ENCODE measurements at places on chromosomes 16 and 17.

- DNase-seq = no peak
Observed at GRCh38 chr16:2857451-2858244, at the start of gene PRSS22. TSS of gene PRSS22 (minus strand) at chr16:2858170. CDS start at chr16:2858104, 66 bp downstream.

GRCh38 chr16:74052016-74052415, 244.6 kb upstream of the PSMD7 start:
- no peak for DNase-seq

GRCh38 chr16:88472637-88473205, 19.6 kb downstream of the ZFPM1 start:
- no peak for DNase-seq

GRCh38 chr17:82419540-82419939, 1.2 kb upstream of the OGFOD3 start:
- DNase-seq = no peak

DNA sequence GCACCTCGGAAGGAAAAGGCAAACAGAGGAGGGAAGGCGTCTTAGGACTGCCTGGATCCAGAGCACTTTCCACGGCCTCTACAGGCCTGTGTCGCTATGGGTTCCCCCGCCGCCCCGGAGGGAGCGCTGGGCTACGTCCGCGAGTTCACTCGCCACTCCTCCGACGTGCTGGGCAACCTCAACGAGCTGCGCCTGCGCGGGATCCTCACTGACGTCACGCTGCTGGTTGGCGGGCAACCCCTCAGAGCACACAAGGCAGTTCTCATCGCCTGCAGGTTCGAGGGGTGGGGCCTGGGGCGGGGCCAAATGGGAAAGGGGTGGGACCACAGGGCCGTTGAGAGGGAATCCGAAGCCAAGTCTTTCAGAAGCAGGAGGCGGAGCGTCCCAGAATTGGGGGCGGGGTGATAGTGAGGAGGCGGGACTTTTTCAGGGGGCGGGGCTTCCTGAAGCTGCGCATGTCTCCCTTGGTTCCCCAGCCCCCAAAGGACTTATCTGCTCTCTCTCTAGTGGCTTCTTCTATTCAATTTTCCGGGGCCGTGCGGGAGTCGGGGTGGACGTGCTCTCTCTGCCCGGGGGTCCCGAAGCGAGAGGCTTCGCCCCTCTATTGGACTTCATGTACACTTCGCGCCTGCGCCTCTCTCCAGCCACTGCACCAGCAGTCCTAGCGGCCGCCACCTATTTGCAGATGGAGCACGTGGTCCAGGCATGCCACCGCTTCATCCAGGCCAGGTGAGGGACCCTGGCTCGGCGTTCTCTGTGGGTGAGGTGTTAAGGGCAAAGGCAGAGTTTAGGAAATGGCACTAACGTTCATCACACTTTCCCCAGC, 939 bp downstream of the BCL6B start:
- no peak for DNase-seq

DNA sequence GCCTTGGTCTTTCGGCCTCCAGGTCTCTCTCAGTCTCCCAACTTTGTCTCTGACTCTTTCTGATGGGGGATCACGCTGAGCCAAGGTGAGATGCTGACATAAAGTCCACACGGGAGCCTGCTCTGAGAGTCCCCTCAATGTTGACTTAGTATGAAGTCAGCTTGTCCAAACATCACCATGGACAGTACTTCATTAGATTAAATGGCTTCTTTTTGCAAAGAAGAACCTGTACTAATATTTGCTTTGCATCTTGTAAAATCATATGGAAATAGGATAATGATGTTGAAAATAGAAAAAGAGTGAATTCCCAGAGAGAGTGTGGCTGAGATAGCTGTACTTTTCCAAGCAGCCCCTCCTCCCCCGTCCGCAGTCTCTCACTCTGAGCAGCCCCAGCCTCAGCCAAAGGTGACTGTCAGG, 56.7 kb upstream of the SIAH1 start:
- no peak for DNase-seq

DNA sequence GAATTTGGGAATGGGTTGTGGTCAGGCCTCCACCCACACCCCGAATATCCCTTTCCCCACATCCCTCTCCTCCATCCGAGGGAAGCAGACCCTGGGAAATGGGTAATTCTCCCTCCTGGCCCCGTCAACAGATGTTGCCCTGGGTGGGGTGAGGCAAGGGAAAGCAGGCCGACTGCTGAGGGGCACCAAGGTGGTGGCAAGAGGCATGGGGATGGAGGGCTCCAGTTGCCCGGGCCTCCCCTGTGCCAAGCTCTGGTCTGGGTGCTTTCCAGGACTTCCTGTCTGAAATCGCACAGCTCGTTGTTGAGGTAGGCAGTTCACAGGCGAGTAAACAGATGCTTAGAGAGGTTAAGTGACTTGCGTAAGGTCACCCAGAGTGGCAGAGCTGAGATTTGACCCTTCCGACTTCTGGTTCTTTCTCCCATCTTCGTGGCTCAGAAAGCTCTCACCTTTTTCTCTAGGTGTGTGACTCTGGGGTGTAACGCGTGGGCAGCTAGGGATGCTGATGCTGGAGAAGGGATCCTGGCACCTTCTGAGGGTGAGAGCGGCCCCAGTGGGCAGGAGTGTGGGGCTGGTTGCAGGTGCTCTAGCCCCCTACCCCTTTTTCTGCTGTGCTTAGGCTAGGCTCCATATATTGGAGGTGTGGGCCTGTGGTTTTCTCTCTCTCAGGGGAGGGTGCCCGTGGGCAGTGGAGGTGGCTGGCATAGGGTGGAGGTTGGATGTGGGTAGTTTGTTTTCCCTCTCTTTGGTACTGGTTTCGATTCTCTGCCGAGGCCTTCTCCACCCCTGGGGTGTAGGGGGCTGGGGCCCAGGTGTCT, 17.2 kb downstream of the RARA start:
- no peak for DNase-seq

DNA sequence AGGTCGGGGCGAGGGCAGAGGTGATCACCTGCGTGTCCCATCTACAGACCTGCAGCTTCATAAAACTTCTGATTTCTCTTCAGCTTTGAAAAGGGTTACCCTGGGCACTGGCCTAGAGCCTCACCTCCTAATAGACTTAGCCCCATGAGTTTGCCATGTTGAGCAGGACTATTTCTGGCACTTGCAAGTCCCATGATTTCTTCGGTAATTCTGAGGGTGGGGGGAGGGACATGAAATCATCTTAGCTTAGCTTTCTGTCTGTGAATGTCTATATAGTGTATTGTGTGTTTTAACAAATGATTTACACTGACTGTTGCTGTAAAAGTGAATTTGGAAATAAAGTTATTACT, 28.9 kb downstream of the STH start:
- no peak for DNase-seq

DNA sequence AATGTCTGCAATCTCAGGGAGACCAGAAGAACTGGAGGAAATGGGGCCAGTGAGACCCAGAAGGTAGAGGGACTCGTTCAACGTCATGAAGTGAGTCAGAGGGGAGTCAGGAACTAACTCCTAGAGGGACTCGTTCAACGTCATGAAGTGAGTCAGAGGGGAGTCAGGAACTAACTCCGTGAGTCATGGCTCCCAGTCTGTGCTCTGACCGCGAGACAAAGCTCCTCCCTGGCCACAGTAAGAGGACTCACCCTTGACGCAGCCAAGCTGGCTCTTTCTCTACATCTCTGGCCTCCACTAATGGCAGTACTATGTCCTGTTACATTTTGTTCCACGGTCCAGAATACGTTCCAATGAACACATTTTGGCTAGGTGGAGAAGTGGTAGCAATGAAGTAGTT, 902.5 kb downstream of the KCNJ2 start:
- DNase-seq = no peak

- DNase-seq = no peak
Observed at GRCh38 chr17:82754297-82755208, 2.7 kb downstream of the TBCD start.

DNA sequence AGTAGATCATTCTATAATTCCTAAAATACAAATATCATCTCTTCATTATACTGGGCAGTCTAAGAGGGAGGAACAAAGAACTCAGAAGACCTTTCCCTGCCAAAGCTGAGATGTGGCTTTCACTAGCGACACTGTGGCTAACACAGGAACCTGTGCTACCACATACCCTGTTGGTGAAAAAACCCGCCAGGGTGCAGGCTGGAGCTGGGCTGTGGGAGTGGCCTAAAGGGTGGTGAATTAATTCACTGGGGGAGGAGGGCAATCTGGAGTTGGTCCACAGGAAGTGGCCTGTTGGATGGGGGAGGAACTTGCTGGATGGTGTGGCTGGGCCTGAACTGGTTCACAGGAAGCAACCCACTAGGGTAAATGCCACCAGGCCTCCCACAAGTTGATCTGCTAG, 7.4 kb downstream of the ZNF594 start:
- DNase-seq = no peak

- DNase-seq = peak; percentile 92
Observed at GRCh38 chr17:5419356-5419958, at the start of gene NUP88. TSS of gene NUP88 (minus strand) at chr17:5419662. CDS start at chr17:5419650, 12 bp downstream.

GRCh38 chr16:89583197-89583894, 7.8 kb downstream of the CPNE7 start:
- no peak for DNase-seq

- no peak for DNase-seq
Observed at GRCh38 chr17:11840052-11840451, 157.2 kb downstream of the ZNF18 start.

DNA sequence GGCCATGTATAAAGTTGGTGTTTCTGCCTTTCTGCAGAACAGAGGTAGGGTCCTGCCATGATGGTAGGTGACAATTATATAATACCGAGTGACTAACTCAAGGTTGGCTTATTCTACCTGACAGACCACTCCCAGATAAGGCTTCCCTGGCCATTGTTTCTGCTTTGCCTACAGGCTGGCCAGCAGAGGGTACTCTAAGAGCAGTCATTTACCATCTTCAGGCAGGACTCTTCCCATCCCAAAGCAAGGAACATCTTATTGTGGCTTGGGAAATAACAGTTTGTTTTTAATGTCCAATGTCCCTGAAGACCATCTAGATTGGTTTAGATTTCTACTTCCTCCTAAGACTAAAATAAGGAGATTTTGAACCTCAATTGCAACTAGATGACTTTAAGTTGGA, 74.1 kb downstream of the SNX11 start:
- DNase-seq = no peak

- no peak for DNase-seq
Observed at GRCh38 chr16:68480084-68480995, 32.0 kb upstream of the SMPD3 start.

- DNase-seq = no peak
Observed at GRCh38 chr16:31395647-31396046, 2.5 kb downstream of the ITGAD start.

GRCh38 chr16:70331588-70332358, 14.9 kb upstream of the DDX19A start:
- no peak for DNase-seq

- DNase-seq = no peak
Observed at GRCh38 chr16:11819798-11820197, 22.7 kb upstream of the ZC3H7A start.

DNA sequence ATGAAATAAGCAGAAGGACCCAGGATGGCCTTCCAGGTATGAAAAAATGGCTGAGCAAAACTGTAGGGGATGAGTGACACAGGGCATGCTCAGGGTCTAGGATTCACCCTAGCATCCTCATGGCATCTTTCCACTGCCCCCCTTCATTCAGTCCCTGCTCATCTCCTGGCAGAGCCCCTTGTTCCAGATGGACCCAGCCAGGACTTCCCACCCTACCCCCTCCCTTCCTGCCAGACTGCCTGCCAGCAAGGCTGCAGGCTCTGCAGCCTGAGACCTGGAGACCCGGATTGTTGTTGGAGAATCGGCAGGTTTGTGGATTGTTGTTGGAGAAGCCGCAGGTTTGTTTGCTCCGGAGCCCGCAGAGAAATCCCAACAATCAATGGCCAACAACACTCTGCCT, 6.6 kb downstream of the SEZ6 start:
- DNase-seq = peak; percentile 61

GRCh38 chr16:61926766-61927165, 109.5 kb downstream of the CDH8 start:
- no peak for DNase-seq

GRCh38 chr17:18859256-18859655, 1.3 kb downstream of the PRPSAP2 start:
- peak; percentile 13 for DNase-seq

- no peak for DNase-seq
Observed at GRCh38 chr16:81830845-81831540, 51.9 kb downstream of the PLCG2 start.

GRCh38 chr16:69345923-69346322, 5.7 kb downstream of the TMED6 start:
- DNase-seq = no peak

- no peak for DNase-seq
Observed at GRCh38 chr16:2964475-2965336, 631 bp downstream of the KREMEN2 start.

DNA sequence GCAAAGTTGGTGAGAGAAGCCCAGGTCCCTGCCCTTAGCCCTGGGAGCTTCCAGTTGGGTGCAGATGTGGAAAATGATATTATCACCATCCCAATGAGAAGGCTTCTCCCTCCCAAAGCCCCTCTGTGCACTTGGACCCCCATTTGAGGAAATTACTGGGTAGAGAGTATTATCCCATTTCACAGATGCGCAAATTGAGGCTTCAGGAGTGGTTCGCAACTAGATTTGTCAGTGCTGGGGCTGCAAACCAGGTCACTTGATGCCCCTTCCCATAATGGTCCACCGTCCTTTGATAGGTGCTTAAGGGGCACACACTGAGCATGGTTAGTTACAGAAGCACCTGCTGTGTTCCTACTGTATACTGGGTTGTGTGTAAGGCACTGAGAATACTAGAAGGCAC, 14.3 kb upstream of the FOXN1 start:
- no peak for DNase-seq

GRCh38 chr16:69412287-69412686, 12.1 kb upstream of the CYB5B start:
- no peak for DNase-seq

GRCh38 chr17:76534831-76535732, 2.4 kb downstream of the CYGB start:
- DNase-seq = no peak

- no peak for DNase-seq
Observed at GRCh38 chr17:17888821-17889220, 52.0 kb upstream of the SREBF1 start.

DNA sequence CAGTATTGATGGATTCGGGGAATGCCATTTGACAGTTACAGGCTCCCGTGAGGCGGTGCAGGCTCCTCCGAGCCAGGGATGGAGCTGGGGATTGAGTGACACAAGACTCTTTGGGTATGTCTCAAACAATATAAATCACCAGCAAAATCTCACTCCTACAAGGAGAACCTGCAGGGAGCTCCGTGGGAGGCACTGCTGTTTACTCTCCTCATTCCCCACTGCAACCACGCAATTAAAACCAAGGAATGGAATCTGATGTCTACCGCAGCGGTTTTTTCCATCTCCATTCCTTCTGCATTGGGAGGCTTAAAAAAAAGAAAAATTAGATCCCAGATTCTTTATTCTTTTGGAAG, 157.9 kb downstream of the WWOX start:
- DNase-seq = no peak

- no peak for DNase-seq
Observed at GRCh38 chr17:9256751-9257629, 235.7 kb downstream of the NTN1 start.
